ENCODE measurements at places on chromosomes 2 and 18. TPM values are rescaled to one million over a fixed set of nuclear protein-coding genes. Genes with fewer than 3 reads are reported as not detected.

Gene MAPRE2
- total RNA-seq: 71.9 TPM

DNA sequence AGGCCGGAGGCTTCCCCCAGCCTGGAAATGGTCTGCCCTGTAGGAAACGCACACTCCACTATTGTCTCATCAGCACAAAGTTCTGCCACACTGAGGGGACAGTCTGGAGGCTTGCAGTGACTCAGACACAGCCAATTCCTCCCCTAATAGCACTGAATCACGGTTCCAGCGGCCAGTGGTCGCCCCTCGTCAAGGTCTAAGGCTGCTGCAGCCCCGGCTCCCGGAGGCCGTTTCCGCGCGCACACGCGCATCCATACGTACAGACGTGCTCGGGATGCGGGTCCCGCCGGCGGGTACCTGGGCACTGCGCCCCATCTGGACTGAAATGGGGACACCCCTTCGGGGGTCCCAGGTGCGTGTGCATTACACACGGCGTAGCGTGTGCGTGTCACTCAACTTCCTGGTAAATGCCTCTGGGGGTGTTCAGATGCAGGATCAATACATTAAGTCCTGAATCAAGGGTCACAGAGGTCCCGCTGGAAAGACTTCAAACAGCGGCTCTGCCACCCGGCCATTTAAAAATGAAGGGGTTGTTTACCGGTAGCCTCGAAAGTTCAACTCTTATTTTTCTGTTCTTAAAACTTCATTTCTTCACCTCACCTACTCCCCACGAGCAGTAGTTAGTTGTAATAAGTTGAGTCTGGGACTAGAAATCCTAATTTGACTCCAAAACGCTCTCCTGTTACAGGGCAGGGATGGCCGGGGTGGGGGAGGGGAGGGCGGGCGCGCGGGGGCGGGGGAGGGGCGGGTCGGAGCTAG is 572 bp upstream of the ZNF516 start:
- DNase-seq: peak; percentile 78

DNA sequence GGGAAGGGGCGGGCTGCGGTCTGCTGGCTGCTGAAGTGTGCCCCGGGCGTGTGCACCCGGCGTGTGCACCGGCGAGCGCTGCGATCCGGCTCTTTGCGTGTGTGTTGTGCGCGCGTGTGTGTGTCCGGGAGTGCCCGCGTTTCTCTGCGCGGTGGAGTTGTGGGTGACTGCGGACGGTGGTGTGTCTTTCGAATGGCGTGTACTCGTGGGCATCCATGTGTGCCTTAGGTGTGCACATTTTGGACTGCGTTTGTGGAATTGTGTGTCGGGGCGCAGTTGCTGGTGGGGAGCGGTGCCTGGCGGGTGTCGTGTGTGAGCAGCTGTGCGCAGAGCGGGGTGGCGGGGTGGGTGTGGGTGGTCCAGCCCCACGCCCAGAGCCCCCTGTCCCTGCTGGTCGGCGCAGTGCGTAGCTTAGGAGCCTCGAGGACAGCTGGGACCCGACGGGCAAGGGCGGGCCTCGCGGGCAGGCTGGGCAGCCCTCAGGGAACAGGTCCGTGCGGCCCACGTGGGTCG is 533 bp downstream of the HPCAL1 start:
- DNase-seq: peak; percentile 79

Gene PSME4
- total RNA-seq: 50.6 TPM

Gene MSGN1
- not detected for total RNA-seq

DNA sequence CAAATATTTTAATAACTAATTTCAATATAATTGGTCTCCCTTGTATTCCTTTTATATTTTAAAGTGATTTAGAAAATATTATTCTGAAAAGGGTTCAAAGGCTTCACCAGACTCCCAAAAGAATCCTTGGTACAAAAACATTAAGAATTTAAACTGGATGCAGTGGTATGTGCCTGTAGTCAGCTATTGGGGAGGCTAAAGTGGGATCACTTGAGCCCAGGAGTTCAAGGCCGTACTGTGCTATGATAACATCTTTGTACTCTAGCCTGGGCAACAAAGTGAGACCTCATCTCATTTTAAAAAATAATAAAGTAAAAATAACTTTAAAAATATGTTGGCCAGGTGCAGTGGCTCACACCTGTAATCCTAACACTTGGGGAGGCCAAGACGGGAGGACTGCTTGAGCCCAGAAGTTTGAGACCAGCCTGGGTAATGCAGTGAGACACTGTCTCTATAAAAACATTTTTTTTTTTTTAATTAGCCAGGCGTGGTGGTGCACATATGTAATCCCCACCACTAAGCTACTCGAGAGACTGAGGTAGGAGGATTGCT is 14.7 kb downstream of the NCL start:
- no peak for DNase-seq

DNA sequence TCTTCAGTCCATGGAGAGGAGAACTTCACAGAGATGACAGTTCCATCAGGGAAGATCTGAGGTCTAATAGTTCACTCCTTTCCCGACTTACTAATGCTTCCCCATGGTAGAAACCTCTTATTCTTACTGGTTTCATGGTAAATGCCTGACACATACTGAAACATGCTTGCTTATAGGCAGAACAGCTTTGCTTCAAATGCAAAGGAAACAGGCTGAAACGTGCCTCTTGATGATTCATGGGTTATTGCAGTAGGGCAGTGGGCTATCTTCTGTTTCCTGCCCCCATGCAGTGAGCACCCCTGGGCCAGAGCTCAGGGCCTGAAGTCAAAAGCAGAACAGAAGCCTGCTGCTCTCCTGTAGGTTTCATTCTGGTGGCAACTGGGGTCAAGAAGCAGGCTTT is 223.5 kb downstream of the RDH14 start:
- DNase-seq: no peak

DNA sequence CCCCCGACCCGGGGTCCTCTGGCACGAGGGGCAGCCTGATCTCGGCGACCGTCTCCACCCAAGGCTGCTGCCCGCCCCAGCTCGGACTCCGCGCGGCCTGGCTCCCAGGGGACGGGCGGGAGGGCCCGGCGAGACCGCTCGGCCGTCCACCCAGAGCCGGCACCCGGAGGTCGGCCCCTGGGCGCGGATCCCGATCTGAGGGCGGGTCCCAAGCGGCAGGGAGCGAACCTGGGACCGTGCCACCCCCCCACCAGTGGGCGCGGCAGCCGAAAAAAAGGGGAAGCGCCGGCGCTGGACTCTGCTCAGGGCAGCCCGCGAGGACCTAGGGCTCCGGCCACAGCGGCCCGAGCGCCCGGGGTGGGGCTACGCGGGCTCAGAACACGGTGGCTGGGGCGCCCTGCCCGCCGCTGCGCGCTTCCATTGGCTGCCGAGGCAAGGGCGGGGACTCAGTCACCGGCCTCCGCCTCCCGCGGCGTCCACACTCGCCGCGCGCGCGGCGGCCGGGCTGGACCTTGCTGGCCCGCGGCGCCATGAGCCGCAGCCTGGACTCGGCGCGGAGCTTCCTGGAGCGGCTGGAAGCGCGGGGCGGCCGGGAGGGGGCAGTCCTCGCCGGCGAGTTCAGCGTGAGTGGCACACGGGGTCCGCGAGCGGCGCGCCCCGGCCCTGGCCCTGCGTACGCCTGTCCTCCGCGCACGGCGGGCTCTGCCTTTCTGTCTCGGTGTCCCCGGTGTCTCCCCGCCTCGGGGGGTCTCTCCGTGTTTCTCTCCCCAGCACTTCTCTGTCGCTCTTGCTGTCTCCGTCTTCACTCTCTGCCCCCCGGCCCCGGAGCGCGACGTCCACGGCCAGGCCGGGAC is at the start of gene PTPN18:
Gene PTPN18 (plus strand): TSS at position 479 of the 854 bp plus-strand sequence. CDS start 52 bp downstream, at position 531.
- peak; percentile 97 for DNase-seq

Gene GNAL
- total RNA-seq: 15.5 TPM

Gene DCC
- 0.78 TPM for total RNA-seq

Gene RAD51AP2
- not detected for total RNA-seq

Data from aorta (tissue), 5 donors.